T-helper 1 cell (primary cell): ENCODE measurements at places on chromosomes 5 and 9.
A peak's percentile ranks its signal among the peaks of the same experiment; 100 is the strongest.

GRCh38 chr5:141709699-141710267, 27.8 kb upstream of the ARAP3 start:
- DNase-seq, result no peak

DNA sequence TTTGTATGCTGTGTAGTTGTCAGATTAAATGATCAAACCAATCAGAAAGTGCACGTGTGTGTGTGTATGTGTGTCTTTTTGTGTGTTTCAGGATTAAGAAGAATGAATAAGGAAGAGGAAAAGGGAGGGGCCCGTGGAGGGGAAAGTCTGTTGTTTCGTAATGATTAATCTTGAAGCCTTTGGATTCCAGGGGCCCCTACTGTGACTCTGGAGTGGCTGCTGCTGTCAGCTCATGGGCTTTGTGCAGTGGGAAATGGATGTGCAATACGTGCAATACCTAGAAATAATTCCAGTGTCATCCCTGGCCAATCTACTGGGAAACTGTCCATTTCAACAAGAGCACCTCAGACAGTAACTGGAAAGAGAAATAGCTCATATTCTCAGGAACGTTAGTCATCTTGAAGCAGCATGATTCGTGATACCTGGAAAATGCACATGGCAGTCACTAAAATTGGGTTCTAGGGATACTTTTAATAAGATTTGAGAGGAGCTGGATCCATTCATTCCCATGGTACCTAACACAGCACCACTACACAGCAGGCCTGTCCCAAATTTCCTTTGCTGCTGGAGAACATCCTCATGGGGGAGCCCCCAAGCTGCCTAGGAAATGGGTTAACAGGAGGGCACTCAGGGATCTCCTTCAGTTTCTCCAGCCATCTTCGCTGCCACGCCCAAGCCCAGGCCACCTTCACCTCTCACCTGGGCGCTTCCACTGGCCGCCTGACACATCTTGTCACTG, 186.3 kb downstream of the NR3C1 start:
- no peak for DNase-seq

DNA sequence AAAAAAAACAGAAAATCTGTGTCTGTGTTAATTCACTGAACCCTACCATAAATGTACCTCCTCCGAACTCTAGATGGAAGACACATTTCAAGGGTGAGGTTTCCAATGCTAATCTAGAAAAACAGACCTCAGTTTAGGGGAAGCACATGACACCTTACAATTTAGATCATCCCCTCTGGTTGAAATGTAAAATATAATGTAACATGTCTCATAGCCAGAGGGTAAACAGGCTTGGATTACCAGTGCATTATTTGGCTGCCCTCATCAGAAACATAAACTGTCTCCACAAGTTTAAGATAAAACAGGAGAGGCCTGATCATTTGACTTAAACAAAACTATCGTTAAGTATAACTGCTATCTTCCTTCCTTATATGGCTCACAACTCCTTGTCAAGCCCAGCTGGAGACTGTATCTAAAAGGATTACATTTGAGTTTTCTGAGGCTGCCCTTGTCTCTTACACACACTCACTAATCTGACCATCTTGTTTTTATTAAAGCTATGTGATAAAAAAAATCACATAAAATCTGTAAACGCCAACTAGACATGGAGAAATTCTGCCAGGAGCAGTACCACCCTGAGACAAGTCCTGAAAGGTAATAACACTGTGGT, 105.7 kb downstream of the LURAP1L start:
- DNase-seq, result no peak

GRCh38 chr5:127392762-127393161, 102.2 kb downstream of the MEGF10 start:
- DNase-seq, result no peak

DNA sequence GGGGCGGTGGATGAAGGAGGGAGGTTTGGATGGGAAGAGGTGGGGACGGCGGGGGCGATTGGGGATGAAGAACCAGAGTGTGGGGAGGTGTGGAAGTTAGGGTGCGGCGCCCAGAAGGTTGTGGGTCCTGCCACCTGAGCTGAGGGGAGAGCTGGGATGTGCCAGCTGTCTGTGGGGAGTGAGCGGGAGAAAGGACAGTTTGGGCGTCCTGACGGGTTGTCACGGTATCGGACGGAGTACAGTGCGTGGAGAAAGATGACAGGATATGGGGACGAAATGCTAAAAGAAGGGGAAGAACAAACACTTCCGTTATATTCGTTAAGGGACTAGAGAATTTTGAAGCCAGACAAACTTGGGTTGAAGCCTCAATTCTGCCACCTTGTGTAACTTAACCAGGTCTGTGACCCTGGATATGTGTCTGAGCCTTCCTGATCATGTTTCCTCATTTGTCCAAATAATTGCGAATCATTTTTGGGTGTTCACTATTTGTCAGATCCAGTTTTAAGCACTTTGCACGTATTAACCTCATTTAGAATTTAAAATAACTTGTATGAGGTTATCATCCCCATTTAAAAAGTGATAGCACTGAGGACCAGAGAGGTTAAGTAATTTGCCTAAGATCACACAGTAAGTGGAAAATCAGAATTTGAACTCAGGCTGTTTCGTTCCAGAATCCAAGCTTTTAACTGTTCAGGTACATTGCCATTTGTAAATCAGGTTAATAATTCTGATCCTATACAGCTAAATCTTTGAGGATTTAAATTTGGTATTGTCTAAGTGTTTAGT, 689 bp downstream of the CNTRL start:
- peak; percentile 33 for DNase-seq

DNA sequence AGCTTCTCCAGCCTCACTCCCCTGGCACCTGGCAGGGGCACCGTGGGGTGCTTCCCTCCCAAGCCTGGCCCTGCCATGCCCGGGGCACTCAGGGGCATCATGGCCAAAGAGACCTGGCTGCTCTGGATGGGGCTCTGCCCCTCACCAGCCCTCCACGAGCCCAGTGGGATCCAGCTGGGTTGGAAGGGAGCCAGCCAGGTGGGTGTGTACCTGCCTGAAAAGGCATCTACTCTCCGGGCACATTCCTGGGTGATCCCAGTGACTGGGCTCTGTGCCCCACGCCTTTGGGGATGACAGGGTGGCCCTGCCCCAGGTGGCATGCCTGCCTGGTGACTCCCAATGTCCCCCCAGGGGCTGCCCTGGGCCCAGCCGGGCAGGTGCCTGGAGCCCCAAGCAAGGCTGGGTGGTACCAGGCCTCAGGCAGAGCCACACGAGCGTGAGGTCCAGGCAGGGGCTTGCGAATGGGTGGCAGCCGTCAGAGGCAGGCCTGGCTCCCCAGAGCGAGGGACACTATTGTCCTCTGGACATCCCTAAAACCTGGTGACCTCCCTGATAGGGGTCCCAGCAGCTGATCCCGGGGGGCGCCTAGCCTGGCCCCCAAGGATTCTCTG, 777 bp downstream of the GPSM1 start:
- no peak for DNase-seq

DNA sequence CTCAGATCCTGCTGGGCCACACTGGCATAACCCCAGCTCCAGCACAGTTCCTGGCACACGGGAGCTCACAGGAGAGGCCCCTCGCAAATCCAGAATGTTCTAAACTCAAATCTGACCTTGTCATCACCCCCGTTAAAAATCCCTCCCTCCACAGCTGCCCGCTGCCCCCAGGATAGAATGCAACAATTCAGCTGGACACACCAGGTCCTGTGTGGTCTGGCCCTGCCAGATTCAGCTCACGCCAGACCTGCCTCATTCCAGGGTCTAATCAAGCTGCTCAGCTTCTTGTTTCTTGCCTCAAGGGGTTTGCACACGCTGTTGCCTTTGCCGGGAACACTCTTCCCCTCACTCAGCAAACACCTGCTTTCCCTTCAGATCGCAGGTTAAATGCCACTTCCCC, 45.0 kb upstream of the ASS1 start:
- DNase-seq, result no peak

DNA sequence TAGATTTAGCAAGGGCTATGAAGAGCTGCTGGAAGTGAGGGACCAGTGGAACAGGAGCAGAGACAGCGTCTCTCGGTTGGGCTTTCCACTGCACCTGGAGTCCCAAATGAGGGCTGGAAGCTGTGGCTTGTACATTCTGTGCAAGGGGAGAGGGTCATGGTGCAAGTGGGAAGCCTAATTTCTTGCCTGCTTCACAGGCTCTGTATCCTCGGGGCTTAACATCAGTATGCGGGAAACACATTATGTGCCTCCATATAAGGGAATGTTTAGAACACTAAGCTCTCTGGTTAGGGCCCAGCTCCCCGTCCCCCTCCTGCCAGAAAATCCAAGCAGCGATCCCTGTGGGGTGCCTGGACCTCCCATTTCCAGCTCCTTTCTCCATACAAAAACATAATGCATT, 89.0 kb upstream of the NIPAL4 start:
- no peak for DNase-seq
